HAP-1 (cell line): ENCODE measurements at places on chromosomes 7 and 10.

GRCh38 chr10:27531336-27531847 lies 27.3 kb downstream of the RAB18 start:
- no peak for DNase-seq

DNA sequence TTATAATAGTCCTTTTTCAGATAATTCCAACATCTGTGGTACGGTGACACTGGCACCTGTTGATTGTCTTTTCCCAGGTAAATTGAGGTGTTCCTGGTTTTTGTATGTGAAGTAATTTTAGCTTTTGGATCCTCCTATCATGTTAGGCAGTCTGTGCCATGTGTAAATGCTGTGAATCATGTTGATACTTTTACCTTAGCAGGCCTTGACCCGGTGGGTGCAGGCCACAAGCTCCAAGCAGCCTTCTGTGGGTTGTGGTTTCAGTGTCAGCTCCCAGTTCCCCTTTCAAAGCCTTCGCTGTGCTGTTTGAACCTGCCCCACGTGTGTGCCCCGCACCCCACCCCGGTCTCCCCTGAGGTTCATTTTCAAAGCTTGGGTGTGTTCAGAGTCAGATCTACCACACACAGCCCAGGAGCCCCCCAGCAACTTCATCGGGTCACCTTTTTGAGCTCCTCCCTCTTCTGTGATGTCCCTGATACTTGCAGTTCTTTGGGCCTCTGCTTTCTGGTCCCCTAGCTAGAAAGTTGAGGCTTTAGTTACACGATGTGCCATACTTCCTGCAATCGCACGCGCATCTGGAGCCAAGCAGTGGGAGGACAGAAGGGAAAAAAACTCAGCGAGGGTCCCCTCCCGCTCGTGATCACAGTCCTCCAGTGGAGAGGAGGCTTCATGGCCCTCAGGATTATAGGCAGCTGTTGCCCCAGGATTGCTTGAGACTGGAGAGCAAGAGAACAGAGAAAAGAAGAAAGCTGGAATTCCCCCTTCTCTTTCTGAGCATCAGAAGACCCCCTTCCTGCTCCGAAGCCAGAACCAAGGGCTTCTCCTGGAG lies 8.7 kb upstream of the BHLHA15 start:
- DNase-seq, result no peak

- DNase-seq, result no peak
Observed at GRCh38 chr7:138075350-138075749, 909 bp upstream of the AKR1D1 start.

DNA sequence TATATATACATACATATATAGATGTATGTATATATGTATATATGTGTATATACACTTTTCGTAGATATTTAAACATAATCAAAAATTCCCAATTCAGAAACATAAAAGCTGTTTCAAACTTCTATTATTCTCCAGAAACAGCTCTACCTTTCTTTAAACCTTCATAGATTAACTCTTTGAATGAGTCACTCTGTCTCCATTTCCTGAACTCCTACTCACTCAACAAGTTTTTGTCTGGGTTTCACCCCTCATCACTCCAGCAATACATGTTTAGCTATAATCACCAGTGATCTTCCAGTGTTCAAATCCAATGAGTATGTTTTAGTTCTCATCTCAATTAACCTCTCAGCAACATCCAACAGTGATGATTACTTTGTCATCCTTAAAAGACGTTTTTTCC lies 9.6 kb downstream of the DGKB start:
- DNase-seq, result no peak

DNA sequence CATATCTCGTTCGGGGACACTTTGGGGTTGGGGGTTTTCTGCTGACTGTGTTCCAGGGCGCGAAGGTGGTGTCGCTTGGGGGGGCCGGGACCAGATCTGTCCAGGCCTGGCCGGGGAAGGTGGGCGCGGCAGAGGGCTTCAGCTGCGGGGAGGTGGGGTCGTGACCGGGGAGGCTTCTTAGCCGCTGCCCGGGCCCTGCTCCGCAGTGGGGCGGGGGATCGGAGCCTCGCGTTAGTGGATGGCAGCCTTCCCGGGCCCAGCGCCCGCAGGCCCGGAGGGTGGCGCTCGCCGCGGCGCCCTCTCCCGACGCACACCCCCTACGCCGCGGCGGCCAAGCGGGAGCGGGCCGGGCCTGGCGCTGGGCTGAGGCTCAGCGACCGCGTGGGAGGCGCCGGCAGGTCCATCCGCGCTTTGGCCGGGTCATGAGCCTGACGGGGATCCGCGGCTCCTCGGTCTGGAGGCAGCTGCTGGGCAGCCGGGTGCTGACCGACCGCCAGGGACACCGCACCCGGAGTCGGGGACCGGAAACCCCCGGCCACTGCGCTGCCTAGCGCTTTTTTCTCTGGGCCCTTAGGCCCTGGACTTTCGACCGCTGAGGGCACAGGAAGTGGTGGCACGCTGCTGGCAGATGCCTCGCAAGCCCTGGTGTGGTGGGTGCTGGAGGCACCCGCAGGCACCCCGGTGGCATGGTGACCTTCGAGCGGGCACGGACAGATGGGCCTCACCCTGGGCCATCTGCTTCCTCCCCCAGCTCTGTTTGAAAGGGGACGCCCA lies 1.2 kb downstream of the AGAP3 start:
- DNase-seq, result no peak

- no peak for DNase-seq
Observed at GRCh38 chr7:148288592-148289151, 301.9 kb upstream of the C7orf33 start.

GRCh38 chr10:84390364-84390763 lies 62.0 kb downstream of the CCSER2 start:
- DNase-seq, result no peak

- DNase-seq, result no peak
Observed at GRCh38 chr10:47321521-47322195, 596 bp upstream of the GDF2 start.

DNA sequence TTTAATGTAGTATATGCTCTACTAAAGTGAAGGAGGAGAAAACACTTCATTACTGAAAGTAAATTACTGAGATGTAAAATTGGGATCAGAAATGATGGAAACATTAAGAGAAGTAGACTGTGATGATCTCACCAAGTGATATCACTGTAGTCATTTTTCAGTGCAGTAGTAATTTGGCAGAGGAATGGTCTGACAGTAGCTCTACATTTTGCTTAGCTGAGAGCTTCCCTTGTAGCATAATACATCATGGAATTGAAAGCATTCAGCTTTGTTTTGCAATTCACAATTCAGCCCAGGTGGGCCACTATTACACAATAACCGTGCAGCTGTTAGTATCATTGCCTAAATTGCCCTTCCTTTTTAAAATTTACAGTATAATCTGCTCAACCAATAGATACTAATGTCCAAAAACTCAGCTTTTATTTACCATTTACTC lies 19.4 kb upstream of the CABCOCO1 start:
- DNase-seq, result peak; percentile 61

- DNase-seq, result no peak
Observed at GRCh38 chr7:26614503-26614902, 249.9 kb downstream of the SKAP2 start.

- DNase-seq, result no peak
Observed at GRCh38 chr7:140752533-140752932, 56.0 kb downstream of the NDUFB2 start.

- DNase-seq, result no peak
Observed at GRCh38 chr10:62653254-62653653, 151.3 kb upstream of the ADO start.
